ENCODE measurements at places on chromosomes 16 and 17.

GRCh38 chr16:47072158-47072557 lies 71.6 kb downstream of the NETO2 start:
- no peak for DNase-seq

GRCh38 chr16:88023786-88024185 lies 72.6 kb downstream of the BANP start:
- no peak for DNase-seq

DNA sequence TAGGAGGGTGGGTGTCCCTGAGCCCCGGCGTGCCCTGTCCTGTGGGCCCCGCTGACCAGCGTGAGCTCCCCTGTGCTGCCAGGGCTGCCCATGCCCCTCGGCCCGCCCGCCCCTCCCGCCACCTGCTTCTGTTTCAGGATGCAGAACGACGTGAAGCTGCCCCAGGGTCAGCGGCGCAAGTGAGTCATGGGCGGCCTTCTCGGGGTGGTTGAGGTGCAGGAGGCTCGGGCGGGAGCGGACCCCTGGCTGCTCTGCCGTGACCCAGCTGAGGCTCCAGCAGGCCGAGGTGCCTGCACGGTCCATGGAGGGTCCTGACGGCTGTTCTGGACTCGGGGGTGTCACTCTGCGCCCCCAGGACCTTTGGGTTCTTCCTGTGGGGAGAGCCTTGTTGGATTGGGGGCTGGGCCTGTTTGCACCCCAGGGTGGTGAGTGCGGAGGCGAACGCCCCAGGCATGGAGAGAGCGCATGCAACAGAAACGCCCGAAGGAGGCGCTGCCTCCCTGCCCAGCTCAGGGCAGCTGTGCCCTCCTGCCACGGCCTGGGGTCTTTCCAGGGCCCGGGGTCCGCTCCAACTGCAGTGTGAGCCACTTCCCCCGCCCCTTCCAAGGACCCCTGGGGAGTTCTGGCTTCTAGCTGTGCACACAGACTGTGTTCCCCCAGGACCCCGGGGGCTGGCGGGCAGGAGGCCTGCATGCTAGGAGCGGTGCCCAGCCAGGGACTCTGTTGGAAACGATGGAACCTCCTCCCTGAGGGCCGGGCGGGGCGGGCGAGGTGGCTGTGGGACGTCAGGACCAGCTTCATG lies 4.0 kb downstream of the SLC25A10 start:
- DNase-seq, result no peak

- DNase-seq, result no peak
These were observed 121.0 kb downstream of the C16orf95 start for GRCh38 chr16:87196231-87196630.

DNA sequence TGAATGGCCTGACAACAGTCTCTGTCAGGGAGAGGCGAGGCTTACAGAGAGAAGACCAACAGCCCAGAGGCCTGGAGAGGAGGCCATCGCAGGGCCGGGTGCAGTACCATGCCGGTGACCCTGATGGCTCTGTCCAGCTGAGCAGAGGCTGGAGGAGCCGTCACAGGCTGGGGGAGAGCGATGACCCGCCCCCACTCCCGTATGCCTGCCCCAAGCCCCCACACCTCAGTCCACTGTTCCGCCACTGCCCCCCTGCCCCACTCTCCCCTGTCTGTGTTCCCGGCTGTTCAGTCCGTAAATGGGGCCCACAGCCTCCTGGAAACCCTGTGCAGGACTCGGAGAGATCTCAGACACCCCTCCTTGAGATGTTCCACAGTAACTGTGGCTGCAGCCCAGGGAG lies 12.8 kb upstream of the FAM83G start:
- no peak for DNase-seq

- no peak for DNase-seq
These were observed 121.3 kb upstream of the CACNG5 start for GRCh38 chr17:66713533-66714042.

DNA sequence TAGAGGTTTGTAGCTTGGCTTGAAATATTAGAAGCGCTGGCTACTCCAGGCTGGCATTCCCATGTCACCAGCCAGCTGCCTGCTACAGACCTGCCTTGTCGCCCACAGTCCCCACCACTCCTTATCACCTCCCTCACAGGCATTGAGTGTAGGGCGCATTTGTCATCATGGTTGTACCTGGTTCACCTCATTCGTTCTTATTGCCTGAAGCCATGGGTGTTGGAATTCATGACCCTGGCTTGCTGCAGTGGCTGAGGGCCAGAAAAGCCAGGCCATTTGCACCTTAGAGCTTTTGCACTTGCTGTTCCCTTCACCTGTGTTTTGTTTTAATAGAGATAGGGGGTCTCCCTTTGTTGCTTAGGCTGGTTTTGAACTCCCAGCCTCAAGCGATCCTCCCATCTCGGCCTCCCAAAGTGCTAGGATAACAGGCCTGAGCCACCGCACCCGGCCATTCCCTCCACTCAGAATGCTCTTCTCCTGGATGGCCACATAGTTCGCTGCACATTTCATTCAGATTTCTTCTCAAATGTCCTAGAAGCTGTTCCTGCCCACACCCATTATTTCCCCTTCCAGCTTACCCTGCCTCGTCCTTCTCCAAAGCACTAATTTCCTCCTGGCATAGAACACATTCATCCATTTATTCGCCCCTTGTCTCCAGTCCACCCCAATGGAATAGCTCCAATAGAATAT lies 97.6 kb downstream of the C16orf78 start:
- DNase-seq, result no peak

DNA sequence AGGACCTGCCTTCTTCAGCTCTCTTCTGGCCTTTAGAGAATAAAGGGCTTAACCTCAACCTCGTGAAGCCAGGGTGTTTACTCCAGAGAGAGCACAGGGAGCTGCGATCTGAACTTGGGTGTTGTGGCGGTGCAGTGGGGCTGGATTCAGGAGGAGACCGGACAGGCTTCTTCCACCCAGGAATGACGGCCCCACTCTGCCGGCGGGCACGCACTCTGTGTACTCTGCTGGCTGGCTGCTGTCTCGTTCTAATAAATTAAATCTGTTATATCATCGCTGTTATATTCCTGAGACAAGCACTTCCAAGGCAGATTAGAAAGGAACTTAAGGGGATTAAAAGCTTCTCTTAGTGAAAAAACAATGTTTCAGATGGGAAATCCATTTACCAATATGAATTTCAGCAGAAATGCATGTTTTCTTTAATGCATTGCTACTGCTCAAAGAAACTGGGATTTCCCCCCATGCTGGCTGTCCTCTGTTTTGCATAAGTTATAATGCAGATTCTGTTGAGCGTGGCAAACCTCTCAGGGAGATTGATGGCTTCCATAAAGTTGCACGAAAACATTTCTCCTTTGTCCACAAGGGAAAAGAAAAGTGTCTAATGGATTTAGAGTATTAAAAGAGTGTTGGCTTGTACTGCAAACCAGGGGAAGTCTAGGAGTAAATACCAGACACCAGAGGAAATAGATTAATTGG lies 168.6 kb upstream of the IRX3 start:
- no peak for DNase-seq

DNA sequence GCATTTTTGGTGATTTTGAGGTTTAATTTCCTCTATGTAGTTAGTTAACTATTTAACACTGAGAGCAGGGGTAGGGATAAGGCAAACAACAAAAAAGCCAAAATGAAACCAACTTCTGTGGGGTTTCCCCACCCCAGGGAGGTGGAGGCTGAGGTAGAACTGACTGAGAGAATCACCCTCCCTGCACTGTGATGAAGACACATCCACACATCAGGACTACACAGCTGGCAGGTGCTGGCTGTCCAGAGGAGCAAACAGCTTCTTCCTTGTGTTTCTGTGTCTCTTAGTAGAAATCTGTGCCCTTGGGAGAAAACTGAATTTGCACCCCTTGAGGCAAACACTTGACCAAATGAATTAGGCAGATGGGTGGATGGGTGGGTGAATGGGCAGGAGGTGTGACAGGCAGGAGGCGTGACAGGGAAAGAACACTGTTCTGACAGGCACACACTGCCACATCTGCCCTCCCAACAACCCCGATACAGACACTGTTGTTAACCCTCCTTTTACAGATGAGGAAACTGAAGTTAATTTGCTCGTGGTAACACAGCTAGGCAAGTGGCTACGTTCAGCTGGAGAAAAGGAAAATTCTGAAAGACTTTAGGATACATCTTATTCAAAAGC lies 62.9 kb upstream of the AMZ2 start:
- DNase-seq, result peak; percentile 47

DNA sequence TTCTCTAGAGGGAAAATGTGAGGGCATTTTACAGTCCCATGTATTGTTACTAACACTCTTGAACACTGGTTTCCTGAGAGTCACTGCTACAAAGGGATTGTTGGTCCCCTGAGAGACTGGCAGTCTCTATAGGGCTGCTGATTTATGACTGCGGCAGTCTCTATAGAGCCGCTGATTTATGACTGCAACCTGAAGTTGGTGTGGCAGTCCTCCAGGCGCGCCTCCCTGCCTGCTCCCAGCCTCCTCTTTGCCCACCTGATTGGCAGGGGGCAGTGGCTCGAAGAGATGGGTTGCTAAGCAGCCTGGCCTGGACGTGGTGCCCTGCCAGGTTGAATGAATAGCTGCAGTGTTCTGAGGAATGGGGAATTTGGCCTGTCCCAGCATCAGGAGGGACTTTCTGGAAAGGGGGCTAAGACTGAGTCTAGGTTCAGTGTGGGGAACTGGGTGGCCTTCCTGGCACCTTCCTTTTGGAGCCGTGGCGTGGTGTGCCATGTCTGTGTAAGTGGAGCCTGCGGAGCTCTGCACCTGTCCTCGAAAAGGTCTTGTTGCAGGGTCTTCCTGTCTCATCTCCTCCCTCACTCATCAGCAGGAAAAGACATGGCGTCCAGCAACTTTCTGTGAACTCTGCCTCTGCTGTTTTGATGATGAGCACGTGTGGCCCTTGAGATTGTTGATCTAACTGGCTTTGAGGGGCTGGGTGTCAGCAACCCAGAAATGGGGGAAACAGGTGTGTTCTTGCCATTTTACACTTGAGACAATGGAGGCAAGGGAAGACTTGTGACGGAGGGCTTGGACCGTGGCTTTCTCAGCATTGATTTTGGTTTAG lies 24.9 kb downstream of the SAP30BP start:
- DNase-seq, result no peak
